ENCODE measurements at places on chromosomes 12 and 14. TPM values are rescaled to one million over a fixed set of nuclear protein-coding genes. Genes with fewer than 3 reads are reported as not detected.

DNA sequence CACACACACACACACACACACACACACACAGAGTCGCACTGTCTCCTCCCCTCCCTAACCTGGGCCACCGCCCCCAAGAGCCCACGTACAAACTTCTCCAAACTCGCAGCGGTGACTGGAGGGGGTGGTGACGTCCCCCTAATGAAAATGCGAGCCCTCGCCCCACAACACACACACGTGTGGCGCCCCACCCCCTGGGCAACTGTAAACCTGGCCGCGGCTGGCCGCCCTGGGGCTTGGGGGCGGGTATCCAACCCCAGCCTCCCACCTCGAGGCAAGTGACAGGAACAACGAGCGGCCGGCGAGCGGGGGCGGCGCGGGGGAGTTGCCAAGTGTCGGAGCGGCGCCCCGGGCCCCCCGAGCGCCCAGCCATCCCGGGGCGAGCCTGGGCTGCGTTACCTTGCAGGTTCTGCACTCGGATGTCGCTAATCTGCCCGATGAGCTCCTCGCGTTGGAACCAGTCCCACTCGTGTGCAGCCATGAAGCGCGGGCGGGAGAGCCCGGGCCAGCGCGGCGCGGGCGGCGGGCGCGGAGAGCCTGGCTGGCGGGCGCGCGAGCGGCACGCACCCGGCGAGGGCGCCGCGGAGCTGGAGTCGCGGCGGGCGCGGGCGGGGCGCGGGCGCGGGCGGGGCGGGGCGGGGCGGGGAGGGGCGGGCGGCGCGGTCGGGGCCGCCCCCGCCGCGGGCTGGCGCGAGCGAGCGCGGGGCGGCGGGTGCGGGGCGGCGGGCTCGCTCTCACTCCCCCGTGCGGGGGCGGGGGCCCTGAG is at the start of gene CLMN:
TSS of gene CLMN (minus strand) at position 597 of the 766 bp plus-strand sequence. CDS start at position 481, 116 bp downstream.
- H3K4me3 ChIP-seq: peak within 1 kb of the TSS; percentile 95
- H3K36me3 ChIP-seq: no peaks in the 10 kb centered on the region
- peaks cover 2% of the 10 kb centered on the region for H3K4me1 ChIP-seq
- peak; percentile 70 for DNase-seq
- no peaks in the 10 kb centered on the region for H3K27me3 ChIP-seq

- peak within 1 kb of the TSS; percentile 62 for H3K4me3 ChIP-seq
- no peaks in the 10 kb centered on the region for H3K36me3 ChIP-seq
- H3K27ac ChIP-seq: peak within 1 kb of the TSS; percentile 6
- peaks cover 34% of the 10 kb centered on the region for H3K27me3 ChIP-seq
- H3K4me1 ChIP-seq: no peaks in the 10 kb centered on the region
Observed at GRCh38 chr12:42589465-42590329, at the start of gene PRICKLE1. PRICKLE1 (minus strand) TSS chr12:42589746; CDS start chr12:42472516, 117,230 bp downstream.

DNA sequence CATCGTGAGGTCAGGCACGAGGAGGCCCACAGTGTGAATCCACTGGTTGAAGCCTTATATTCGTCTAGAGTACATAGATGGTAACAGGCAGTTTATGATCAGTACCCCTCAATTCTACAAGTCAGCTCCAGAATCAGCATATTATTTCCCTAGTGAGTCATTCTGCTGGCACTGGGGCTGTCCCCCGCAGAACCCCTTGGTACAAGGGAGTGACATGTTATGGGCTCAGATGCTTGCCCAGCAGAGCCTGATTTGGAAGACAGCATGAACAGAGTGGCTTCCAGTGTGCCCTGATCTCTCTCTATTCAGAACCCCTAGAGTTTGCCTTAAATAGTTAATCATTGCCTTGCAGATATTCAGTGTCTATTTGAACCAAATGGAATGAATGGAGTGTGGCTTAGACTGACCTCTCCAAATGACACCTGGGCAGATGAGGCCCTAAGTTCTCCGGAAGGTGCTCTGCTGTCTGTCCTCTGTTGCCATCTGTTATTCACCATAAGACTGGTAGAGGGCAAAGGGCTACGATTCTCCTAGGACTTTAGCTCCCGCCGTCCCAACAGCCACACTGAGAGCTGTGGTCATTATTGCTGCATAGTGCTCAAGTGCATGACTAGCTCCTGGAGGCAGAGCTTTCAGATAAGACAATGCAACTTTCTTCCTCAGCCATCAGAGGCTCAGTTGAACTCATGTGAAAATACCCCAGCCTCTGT is 41.1 kb downstream of the CACNA2D4 start:
- H3K4me1 ChIP-seq: no peaks in the 10 kb centered on the region
- no peaks in the 10 kb centered on the region for H3K36me3 ChIP-seq
- H3K27ac ChIP-seq: no peak overlapping the region

DNA sequence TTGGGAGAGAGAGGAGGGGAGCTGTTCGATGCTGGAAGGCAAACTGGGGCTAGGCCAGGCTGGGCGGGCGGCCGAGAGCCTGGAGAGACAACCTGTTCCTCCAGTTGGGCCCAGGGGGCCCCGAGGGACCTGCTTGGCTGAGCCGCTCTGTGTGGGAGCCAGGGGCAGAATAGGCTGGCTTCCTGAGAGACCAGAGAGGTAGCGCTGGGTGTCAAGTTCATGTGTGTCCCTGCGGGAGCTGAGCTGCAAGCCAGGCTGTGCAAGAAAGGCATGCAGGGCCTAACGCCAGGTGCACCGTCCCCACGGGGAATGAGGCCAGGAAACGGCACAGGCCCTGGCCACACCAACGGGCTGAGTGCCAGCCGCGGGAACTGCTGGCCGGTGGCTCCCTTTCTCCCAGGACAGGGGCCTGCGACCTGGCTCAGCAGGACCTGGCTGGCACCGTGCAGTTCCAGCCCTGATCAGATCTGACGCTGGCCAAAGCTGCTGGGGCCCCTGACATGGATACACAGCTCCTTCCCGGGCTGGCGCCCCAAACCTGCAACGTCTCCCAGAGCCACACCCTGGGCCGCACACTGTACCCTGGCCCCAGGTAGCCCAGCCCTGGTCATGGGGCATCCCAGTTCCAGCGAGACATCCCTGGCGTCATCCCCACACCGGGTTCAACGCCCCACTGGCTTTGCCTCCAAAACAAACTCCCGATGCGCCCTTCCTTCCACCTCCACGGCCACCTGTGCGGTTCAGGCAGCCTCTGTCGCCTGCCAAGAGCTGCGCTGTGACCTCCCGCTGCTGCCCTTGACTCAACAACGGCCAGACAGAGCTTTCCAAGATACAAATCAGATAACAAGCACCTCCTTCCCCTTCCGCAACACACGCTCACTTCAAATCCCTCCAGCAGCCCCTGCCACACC is 65.0 kb downstream of the RFLNA start:
- H3K27me3 ChIP-seq: no peaks in the 10 kb centered on the region
- H3K27ac ChIP-seq: no peak overlapping the region
- peak; percentile 75 for DNase-seq
- no peak overlapping the region for H3K4me3 ChIP-seq
- H3K4me1 ChIP-seq: peaks cover 12% of the 10 kb centered on the region

- no peaks in the 10 kb centered on the region for H3K27me3 ChIP-seq
- H3K4me1 ChIP-seq: no peaks in the 10 kb centered on the region
- no peak overlapping the region for H3K27ac ChIP-seq
- DNase-seq: no peak
- H3K4me3 ChIP-seq: no peak overlapping the region
- H3K36me3 ChIP-seq: no peaks in the 10 kb centered on the region
Observed at GRCh38 chr12:96466939-96467751, 22.2 kb upstream of the CFAP54 start.

The LTBR gene
- total RNA-seq: 84.8 TPM

All from colonic mucosa (tissue), 4 donors.